ENCODE measurements at places on chromosomes 1 and 21. TPM values are rescaled to one million over a fixed set of nuclear protein-coding genes. Genes with fewer than 3 reads are reported as not detected.

SLAMF8 gene
- polyA plus RNA-seq = 18.7 TPM

PLOD1 gene
- 14.5 TPM for polyA plus RNA-seq

CR2 gene
- 284 TPM for polyA plus RNA-seq

TDRD5 gene
- polyA plus RNA-seq = 0.02 TPM

CELA3A gene
- 0.45 TPM for polyA plus RNA-seq

ERICH3 gene
- 0.15 TPM for polyA plus RNA-seq

DNA sequence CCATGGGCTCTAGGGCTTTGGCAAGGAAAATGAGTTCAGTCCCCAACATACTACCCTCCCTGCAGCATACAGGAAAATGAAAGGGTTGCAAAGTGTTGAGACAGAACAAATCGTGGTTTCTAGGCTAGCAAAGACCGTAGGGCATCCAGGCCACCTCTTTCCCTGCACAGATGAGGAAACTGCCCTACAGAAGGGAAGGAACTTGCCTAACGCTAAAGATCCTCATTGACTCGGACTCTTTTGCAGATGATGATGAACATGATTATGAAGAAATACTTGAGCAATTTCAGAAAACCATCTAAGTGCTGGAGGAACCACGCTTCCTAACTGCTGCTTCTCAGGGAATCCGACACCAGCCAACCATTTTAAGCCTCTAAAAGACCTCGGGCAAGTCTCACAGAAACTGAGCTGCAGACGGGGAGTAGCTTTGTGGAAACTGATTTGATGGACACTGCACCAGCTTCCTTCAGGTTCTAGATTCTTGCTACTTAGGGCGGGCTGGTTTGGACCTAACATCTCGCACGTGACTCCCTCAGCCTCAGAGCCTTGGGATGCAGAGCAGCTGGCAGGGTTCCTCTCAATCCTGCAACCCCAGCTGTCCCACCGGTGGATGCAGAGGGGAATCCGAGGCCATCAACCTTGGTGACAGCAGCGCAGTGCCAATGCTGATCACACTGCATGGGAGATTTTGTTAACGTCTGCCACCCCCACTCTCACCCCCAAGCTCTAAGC lies 13.4 kb downstream of the THEMIS2 start:
- DNase-seq = peak; percentile 72

DNA sequence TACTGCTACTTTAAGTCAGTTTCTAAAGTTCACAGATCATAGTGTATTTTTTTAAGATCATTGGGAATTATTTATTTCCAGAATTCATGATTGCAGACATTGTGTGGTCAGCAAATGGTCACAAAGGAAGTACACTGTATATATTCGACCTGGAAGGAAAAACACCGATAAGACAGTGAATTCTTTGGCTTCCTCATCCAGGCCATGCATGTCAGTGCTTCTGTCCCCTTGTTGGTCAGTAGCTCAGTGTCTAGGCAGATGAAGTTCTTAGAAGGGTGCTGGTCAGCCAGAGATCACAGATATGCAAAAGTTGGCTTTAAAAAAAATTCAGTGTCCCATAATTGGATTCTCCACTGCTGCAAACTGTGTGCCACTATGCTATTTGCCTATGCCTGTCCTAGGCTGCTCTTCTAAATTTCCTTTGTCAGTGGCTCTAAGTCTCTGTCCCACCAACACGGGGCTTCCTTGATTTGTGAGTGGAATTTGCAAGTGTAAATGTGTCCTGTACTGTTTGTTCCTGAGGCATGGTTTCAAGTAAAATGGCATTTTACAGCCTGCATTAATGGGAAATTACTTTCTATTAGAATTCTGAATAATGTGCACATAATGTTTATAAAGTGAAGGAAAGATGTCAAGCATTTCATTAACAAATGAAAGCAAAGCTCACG lies 12.0 kb upstream of the VAMP4 start:
- DNase-seq = no peak

DNA sequence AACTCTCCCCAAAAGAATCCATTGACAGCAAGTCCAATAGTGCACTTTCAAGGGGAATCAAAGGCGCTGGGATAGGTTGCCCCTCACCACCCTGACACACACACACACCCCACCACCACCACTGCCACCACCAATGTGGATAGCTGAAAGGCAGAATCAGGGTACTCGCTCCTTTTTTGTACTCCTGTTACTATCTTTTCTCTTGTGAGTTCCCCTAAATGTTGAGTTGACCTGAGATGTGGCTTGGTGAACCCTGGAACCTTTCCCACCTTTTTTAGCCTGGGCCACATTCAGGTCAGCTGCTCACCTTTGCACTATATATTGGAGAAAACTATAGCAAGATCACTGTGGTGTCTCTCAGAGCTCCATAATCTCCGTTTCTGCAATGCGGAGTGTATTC lies 3.9 kb downstream of the S100A8 start:
- no peak for DNase-seq

GRCh38 chr1:23799570-23800399 lies 769 bp downstream of the GALE start:
- peak; percentile 88 for DNase-seq

- DNase-seq = no peak
Observed at GRCh38 chr1:91913018-91913417, 27.1 kb upstream of the TGFBR3 start.

- DNase-seq = no peak
Observed at GRCh38 chr1:230698130-230698529, 15.8 kb downstream of the AGT start.

DNA sequence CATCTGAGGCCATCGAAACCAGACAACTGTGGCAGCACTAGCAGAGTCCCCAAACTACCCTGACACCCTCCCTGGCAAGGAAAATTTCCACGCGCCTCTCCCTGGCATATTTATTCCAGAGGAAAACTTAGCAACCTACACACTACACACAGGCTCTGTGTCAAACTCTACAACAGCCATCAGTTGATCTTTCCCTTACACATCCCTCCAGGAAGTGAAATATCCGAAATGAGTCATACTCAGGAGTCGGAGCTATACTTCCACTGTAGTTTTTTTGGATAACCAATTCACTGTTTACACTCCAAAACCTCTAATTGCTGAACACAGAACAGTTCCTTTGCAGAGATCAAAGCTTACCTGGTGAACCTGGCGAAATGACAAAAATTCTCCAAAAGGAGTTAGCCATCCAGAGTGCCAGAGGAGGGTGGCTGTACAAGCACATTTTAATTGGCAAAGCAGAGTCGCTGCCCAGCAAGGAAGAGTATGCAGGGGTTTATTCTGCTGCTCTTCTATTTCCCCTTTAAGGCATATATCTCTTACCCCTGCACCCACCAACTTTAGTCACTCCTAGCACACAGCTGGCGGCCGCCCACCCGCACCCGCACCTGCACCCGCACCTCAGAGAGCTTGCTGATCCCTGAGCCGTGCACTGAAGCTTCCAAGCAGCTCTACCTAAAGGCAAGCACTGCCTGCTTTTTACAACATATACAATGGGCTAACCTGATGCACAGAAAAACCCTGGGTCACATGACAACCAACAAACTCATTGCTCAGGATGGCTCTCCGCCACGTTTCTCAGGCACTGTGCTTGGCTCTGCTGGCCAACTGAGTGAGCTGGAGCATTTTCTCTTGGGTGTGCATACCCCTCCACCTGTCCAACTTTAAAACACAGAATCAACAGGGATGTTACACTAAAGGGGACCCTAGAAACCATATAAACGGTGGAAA lies 54.9 kb downstream of the CAPZB start:
- no peak for DNase-seq

DNA sequence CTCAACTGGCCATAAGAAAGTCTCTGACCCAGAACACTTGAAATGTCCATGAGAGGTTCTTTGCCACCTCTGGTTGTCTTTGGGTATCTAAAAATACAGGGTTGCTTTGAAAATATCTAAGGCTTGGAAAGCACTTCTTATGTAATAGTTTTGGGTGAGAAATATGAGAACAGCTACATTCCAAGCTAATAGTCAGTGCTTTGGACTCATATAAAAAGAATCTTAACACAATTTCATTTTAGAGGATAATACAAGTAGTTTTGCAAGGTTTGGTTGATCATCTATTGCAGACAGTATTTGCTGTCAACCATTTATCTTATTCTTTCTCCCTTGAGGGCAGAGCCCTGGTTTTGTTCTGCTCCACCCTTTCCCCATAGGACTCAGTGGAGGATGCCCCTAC lies 207.5 kb downstream of the KCNK2 start:
- no peak for DNase-seq
